ENCODE measurements at places on chromosomes 1 and 21. TPM values are rescaled to one million over a fixed set of nuclear protein-coding genes. Genes with fewer than 3 reads are reported as not detected.

GRCh38 chr1:201085902-201086735 lies 26.1 kb downstream of the CACNA1S start:
- no peak for DNase-seq
- H3K4me1 ChIP-seq, result no peaks in the 10 kb centered on the region
- no peaks in the 10 kb centered on the region for H3K36me3 ChIP-seq
- H3K27ac ChIP-seq, result no peak overlapping the region

DNA sequence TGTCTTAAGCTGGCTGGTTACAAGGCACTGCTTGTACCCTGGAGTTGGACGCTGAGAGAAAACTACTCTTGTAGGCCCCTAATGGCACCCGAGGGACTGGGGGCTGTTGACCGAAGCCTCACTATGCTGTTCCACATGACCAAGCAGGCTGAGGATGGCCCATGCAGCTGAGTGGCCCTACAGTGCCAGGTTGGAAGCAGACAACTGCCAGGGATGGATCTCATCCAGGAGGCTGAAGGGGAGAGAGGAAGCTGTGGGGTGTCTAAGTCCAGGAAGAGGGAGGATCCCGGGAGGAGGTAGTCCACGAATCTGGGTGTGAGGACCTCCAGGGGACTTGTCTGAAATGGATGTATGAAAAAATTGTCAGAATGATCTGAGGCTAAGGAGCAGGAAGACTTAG lies 45.8 kb downstream of the FOXD2 start:
- no peak overlapping the region for H3K27ac ChIP-seq
- no peaks in the 10 kb centered on the region for H3K36me3 ChIP-seq
- H3K27me3 ChIP-seq, result no peaks in the 10 kb centered on the region
- no peak for DNase-seq

DNA sequence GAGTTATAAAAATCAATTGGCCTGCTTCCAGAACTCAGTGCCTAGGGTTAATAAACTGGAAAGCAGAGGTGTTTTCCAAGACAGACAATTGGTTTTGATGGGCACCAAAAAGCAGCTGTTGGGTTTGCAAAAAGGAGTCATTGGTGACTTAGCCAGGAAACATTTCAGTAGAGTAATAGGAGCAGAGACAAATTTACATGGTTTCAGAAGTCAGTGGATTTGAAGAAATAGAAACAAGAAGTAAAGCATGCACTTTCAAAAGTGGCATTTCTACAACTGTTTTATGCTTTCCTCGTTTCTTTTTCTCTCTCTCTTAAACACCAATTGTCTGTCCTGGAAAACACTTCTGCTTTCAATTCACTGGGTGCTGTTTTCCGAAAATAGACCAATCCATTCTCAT lies 87.8 kb downstream of the GLUL start:
- no peaks in the 10 kb centered on the region for H3K27me3 ChIP-seq
- no peak for DNase-seq
- peak overlapping the region; percentile 76 for H3K27ac ChIP-seq
- H3K4me3 ChIP-seq, result no peak overlapping the region
- H3K4me1 ChIP-seq, result peaks cover 52% of the 10 kb centered on the region

Gene SPOCD1
- total RNA-seq, result not detected

Gene NLRP3
- total RNA-seq, result 1.3 TPM

Gene MARK1
- 24.4 TPM for total RNA-seq

Gene S100A9
- total RNA-seq, result 845 TPM

Gene GSTM5
- 7.6 TPM for total RNA-seq

Gene PPM1J
- total RNA-seq, result 1.5 TPM

Gene CHI3L2
- not detected for total RNA-seq

Measured in esophagus muscularis mucosa (tissue), 4 donors.